NCI-H187 treated with DMSO at 0.1 percent for 48 hours (cell line): ENCODE measurements at places on chromosomes 7 and 10.
A peak's percentile ranks its signal among the peaks of the same experiment; 100 is the strongest.

- DNase-seq: no peak
Observed at GRCh38 chr10:501596-501995, 187.9 kb downstream of the DIP2C start.

DNA sequence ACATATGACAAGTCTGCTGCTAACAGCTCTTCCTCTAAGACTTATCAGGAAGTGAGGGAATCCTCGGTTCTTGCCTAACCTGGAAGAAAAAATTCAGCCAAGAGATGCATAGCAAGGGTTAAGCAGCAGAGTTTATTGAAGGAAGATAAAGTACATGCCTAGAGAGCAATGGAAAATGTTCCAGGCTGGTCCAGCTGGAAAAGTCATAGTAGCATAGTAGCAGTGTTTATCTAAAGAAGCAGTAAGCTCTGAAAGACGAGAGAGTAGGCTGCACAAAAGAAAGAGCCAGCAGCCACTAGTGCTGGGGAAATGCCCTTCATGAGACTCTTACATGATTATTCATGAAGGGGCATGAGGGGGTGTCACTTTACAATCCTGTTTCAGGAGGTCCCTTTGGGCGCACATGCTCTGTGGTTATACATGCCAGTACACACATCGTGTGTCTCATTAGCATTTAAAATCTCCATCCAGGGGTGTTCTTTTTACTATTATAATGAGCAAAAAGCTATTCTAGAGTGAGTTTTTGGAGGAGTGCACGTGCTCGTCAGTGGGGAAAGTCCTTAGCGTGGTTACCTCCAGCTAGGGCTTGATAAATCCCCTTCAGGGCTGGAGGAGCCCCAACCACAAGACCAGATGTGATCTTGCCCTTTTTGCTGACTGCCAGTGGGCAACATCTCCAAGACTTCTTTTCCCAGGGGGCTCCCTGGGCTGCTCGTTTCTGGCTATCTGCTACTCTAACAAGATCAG, 716.1 kb downstream of the PARD3 start:
- DNase-seq: no peak

- DNase-seq: peak; percentile 62
Observed at GRCh38 chr7:33558549-33559323, 346.6 kb upstream of the BMPER start.

DNA sequence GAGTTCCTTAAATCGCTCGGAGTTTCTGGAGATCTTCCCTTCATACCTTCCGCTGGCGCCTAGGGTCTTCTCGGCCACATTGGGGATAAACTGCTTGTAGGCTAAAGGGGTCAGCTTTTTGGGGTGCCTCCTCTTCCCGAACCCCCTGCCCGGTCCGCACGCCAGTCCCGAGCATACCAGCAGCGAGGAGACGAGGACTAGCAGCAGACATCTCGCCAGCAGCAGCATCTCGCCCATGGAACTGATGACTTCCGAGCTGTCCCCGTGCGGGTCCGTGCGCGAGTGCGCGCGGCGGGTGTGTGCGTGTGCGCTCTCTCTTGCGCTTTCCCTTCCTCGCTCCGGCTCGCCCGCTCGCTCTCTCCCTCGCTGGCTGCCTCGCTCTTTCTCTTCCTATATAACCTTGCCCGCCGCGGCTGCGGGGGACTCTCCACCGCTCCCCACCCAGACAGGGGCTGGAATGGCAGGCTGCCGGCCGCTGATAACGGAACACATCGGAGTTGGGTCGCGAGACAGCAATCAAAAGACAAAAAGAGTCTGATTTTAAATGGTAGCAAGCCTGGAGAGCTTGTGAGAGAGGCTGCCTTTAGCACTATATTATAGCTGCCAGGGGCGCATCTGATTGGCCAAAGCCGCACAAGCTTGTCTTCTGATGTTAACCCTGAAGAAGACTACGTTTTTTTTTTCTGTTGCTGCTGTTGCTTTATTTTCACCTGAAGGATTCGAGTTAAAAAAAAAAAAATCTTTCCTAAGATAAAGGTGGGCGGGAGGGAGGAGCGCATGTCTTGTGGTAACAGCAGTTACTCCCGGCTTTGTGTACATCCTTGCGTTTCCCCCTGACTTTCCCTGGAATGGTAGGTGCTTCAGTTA, at the start of gene SHH:
Gene SHH, minus strand, starts transcription at position 569 of the 867 bp plus-strand sequence. Its CDS starts 341 bp downstream, at position 228.
- DNase-seq: no peak

DNA sequence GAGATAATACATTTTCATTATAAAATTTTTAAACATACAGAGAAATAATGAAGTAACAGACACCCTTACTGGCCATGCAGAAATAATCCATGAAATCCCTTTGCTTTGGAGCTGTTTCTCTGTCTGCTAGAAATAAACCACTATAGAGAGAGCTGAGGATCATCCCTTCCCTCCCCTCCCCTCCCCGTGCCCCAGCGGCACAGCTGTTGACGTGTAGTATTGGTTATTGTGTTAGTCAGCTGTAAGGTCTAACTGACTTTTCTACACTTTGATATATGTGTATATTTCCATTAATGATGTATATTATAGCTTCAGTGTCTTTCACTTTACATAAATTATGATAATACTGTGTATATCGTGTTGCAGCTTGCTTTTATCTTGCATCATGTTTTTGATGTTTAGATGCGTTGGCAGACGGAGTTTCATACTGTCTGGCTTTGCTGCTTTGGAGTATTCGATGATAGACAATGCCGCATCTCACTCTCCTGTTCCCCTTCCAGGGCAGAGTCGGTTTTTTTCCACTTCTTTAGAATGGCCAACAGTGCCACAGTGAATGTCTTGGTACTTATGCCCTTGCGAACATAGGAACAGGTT, 27.4 kb upstream of the GRID1 start:
- no peak for DNase-seq
